NCI-H1048 (cell line): ENCODE measurements at places on chromosomes 7 and 10.

GRCh38 chr10:128631801-128632241 lies 505.6 kb upstream of the MKI67 start:
- no peak for DNase-seq

- DNase-seq, result no peak
Measured at GRCh38 chr10:118978998-118979350, 50.5 kb upstream of the NANOS1 start.

- DNase-seq, result no peak
Measured at GRCh38 chr10:22670788-22671187, 43.6 kb downstream of the PIP4K2A start.

GRCh38 chr7:118794419-118794818 lies 569.9 kb downstream of the ANKRD7 start:
- DNase-seq, result no peak

DNA sequence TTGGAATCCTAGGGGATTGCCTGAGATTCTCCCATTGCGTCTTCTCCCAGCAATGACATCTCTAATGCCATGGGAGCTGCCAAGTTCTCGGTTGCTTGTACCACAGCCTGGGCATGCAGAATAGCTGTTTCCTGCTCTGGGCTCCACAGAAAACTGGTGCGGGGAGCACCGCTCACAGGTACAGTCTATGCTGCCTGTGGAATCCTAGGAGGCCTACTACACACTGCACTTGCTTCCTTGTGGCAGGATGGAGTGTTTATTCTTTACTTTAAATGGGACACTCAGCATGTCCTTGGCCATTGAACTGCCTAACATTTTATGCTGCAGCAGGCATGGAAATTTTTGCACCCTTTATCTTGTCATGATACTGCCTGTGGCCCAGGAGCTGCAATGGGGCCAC lies 378.8 kb upstream of the SHH start:
- DNase-seq, result no peak

DNA sequence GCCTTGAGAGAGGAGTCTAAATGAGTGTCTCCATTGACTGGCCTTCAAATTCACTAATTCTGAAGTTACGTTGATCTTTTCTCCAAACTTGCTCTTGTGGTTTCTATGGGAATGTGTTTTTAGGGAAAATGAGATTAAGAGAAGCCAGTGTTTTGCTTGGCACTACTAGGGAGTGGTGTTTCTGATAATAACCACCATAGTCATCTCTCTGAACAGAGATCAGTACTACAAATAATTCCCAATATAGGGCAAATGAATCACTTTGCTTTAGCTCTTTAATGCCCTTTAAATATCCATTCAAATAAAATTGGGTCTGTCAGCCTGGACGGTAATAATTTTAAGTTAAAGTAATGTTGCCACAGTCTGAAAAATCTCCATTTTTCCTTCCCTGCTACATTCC lies 90.8 kb downstream of the NRF1 start:
- DNase-seq, result no peak

- no peak for DNase-seq
Measured at GRCh38 chr7:146067880-146068279, 48.7 kb upstream of the CNTNAP2 start.

DNA sequence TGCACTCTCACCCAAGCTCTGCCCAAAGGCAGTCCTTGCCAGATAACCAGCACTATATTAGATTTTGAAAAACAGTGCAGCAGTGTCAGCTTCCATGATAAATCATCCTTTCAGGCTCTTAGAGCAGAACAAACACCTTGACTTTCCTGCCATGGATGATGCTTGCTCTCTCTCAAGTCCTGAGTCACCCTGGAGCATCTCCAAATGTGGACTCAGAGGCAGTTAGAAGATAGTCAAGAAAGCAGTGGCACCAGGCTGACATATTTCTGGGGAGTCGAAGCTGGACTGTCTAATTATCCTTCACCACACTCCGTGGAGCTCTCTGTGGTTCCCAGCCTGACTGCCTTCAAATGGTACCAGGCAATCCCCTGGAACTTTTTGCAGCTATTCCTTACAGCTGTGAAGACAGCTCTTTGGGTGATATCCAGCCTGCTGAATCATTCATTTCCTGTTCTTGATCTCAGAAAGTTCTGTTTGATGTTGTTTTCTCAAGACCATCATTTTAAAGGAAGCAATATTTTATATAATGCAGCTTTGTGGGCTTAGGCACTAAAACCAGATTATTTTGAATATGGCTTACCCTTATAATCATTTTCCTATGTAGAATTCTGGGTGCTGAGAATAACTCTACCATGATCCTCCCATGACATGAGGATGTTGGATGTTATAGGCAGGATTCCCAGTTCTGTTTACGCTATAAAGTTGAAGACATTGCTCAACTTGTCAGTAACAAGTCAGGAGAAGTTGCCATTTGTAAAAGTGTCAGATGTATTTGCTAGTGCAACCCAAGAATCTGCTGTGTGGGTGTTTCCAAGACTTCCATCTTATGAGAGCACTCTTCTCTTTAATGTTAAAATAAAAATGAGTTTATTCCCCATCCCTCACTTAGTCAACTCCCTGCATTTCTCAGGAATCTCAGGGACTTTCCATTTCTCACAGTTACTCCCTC lies 233.8 kb downstream of the C7orf25 start:
- no peak for DNase-seq

DNA sequence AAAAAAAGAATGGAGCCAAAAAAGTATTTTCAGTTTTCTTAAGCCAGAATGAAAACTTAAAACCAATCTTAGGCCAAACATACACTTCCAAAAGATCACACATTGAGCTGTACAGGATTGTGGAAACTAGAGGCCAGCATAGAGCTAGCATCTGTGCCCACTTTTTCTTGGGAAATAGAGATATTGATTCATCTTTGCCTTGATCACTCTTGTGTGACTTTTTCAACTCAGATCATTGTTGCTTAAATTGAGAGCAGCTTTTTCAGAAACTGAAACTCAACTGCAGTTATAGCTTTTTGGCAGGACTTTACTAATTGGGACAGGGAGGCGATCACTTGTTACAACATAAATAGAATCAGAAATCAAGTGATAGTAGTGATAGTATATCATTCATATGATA lies 132.2 kb downstream of the PRKG1 start:
- no peak for DNase-seq

GRCh38 chr7:34752929-34753328 lies 94.9 kb downstream of the NPSR1 start:
- no peak for DNase-seq

DNA sequence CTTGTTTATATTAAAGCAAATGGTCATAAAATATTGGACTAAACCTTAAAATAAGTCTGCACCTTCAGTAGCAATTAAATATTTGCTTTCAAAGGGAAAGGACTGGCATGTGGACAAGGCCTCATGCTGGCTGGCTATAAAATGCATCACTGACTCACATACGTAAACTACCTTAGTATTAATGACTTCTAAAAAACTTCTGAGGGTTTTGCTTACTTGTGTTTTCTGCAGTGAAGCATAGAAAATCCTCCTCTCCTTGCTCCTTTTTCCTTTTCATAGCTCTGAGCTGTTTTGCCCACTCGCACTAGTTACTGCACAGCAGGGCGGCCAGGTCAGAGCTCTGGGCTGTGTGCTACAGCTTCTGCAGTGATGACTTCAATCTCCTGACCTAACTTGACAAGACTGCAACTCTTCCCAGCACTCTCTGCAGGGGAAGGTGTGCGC lies 82.3 kb downstream of the CUL2 start:
- DNase-seq, result no peak

DNA sequence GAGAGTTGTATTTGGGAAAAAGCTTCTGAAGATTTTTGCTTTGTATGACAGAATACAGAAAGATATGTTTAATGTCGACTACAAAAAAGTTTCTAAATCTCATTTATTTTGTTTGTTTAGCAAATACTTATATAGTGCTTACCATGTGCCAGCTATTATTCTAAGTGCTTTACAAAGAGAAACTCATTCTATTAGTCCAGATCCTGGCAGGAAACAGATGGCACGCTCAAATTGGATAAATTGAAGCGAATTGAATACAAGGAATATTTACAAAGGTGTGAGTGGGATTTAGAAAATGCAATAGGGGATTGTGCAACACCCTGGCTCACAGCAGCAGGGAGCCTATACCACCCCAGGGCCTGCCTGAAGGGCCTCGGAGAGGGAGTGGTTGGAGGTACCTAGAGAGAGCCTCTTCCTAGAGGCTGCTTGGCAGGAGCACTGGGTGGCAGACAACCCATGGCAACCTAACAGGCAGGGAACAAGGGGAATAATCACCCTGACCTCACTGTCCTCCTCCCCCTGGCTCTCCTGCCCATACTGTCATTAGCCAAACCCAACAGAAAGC lies 27.6 kb upstream of the FAM204A start:
- DNase-seq, result no peak

DNA sequence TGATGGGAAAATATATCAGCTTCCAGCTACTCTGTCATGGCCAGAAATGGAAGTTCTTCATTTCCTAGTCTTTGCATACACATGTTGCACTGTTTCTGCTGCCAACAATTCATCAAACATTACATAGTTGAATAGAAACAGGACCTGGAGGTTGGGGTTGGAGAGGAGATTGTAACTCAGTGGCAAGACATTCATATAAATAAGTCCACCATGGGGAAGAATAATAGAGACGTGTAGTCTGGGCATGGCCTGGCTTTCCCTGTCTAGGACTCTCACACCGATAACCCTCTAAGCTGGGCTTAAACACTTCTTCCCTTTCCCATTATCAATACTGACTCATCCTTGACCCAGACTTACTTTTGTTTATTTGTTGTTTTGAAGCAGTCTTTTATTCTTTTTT lies 155.7 kb downstream of the PLPP4 start:
- DNase-seq, result no peak

DNA sequence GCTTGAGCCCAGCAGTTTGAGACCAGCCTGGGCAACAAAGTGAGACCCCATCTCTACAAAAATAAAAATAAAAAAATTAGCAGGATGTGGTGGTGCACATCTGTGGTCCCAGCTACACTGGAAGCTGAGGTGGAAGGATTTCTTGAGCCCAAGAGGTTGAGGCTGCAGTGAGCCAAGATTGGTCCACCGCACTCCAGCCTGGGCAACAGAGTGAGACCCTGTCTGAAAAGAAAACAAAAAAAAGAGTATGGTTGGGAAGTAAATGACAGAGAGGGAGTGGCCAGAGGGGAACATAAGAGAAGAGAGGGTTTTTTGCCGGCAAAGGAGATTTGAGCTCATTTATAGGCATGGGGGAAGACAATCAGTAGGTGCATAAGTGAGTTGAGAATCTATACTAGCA lies 19.7 kb downstream of the PLXDC2 start:
- DNase-seq, result no peak
